T-helper 17 cell (primary cell): ENCODE measurements at places on chromosomes 11 and 22. TPM values are rescaled to one million over a fixed set of nuclear protein-coding genes. Genes with fewer than 3 reads are reported as not detected.

DNA sequence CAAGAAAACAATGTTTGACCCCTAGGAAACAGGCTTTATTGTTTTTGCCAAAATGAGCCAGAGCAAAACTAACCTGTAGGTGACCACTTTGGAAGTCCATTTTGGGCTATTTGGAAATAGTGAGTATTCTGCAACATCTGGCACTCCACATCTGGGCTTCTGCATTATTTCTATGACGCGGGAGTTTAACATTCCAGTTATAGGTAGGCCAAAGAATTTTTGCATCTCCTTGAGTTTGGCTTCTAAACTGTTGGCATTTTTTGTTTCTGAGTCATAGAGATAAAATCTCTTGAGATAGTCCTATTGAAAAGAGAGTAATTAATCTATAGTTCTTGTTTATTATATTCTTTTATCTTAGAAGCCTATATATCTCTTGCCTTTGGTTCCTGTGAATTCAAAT, 2.9 kb downstream of the MMP7 start:
- DNase-seq, result no peak

GRCh38 chr11:35682230-35683173, 19.9 kb downstream of the TRIM44 start:
- DNase-seq, result no peak

- no peak for DNase-seq
Observed at GRCh38 chr11:69220561-69221051, 64.9 kb downstream of the SMIM38 start.

DNA sequence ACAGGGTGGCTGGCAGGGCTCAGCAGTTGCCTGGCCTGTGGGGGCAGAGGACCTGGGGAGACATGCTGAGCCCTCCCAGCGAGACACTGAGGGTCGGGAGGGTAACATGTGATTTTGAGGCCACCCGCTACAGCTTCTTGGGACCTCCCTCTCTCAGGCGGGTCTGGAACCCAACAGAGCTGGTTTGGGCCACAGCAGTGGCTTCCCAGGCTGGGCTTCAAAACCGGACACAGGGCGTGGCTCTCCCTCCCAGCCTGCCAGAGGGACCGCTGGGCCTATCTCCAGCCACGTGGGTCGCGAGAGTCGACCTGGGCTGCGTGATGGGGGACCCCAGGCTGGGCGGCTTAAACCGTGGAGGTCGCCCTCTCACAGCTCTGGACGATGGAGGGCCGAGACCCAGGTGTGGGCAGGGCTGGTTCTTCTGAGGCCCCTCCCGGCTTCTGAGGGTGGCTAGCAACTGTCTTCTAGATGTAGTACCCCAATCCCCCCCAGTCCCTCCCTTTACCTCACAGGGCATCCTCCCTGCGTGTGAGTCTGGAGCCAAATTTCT, 91.7 kb downstream of the KCNQ1 start:
- no peak for DNase-seq

DNA sequence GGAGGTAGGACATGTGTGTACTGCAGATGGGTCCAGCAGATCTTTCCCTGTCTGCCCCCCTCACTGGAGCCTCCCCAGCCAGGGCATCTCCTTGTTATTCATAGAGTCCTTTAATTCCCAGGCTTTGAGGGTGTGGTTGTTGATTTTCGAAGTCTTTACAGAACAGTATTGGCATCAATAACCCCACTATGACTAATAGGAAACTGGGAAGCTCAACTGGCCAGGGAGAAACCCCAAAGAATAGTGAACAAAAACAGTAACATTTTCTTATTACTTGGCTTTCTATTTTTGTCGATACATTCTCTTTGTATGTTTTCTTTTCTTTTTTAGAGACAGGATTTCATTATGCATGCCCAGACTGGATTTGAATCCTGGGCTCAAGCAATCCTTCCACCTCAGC, 57.9 kb downstream of the NF2 start:
- no peak for DNase-seq

- DNase-seq, result no peak
Observed at GRCh38 chr11:111010391-111011274, 234.9 kb upstream of the POU2AF2 start.

DNA sequence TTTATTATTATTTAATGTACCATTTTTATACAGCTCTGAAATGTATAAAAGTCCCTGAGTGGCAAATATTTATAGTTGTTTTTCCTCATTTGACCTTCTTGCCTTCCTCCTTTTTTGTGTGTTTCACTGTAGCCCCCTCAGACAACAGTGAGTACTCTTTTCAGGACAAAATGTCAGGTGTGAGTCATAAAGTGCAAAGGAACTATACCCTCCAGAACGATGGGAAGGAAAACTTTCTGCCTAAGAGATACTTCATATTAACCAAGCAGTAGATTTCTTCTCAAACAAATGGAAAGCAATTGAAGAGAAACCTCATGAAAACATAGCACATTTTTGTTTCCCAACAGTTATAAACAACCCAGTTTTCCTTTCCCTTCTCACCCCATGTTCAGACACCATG, 16.1 kb upstream of the MS4A7 start:
- DNase-seq, result no peak

GRCh38 chr11:45133878-45134277, 12.6 kb upstream of the PRDM11 start:
- no peak for DNase-seq

DNA sequence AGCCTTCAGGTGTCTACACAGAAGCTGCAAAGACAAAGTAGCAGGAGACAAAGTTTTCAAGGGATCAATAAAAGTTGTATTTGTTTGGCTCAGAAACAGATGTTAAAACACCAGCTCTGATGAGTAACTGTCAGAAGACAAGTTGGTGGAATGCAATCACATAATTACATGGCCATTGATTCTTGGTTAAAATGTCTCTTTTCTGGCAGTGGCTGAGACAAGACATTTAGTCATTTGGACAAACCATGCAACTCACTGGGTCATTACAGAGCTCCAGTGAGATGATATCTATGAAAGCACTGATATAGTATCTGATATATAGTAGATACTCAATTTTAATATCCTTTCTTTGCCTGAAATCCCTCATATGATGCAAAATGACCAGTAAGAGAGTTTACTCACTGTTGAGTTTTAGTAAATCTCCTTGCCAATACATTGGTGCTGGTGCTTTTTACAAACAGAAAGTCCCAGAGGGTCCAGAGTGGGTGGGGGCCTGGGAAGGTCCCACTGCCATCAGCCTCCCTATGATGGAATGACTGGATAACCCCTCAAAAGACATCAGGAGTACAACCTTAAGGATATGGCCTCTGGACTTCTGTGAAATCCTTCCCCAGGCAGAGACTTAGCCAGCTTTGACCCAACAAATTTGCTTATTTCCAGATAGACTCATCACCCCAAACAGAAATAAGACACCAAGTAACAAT, 95.0 kb downstream of the SLC1A2 start:
- no peak for DNase-seq

CARD10 gene
- 0.31 TPM for total RNA-seq

FBXO3 gene
- 43.9 TPM for total RNA-seq

ME3 gene
- total RNA-seq, result 2.7 TPM

PRODH gene
- total RNA-seq, result not detected
